ENCODE measurements at places on chromosomes 7 and 10.
A peak's percentile ranks its signal among the peaks of the same experiment; 100 is the strongest.

GRCh38 chr7:10724449-10724848 is 249.2 kb upstream of the PHF14 start:
- DNase-seq: no peak

DNA sequence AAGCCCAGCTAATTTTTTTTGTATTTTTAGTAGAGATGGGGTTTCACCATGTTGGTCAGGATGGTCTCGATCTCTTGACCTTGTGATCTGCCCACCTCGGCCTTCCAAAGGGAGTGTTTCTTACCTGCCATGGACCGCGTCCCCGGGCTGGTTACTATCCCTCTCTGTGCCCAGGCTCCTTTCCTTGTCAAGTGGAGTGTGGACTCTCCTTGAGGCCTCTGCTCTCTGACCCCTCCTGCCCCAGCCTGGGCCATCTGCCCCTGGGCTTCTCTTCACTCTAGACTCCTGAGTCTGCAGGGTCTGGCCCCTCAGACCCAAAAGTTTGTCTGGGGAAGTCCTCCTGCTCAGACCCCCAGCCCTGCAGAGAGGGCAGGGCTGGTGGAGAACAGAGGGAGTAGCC is 20.7 kb downstream of the NEURL1 start:
- DNase-seq: no peak

DNA sequence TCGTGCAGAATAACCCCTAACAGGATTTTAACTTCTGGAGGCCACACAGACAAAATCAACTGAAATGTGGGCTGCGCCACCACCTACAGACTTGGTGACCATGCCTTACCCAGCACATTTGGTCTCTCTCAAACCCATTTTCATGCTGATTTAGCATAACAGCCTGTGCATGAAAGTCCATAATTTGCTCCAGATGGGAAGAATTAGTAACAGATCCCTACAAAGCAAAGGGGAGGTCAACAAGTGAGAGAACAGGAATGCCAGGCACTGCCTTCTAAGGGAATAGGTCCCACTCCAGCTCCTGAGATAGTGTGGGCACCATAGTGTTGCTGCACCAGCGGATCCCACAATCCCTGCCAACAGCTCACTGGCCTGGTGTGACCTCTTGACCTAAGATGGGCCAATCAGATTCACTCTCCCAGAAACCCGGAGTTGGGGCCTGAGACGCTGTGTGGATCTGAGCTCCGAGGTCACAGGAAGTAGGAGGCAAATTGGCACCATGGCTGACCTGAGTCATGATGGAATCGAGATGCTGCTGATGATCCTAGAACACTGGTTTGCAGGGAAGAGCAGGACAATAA is 32.4 kb downstream of the SLIT1 start:
- DNase-seq: no peak

- no peak for DNase-seq
Measured at GRCh38 chr10:10804061-10804460, 213.6 kb upstream of the CELF2 start.

GRCh38 chr7:116224492-116225098 is 14.3 kb downstream of the TES start:
- DNase-seq: no peak

DNA sequence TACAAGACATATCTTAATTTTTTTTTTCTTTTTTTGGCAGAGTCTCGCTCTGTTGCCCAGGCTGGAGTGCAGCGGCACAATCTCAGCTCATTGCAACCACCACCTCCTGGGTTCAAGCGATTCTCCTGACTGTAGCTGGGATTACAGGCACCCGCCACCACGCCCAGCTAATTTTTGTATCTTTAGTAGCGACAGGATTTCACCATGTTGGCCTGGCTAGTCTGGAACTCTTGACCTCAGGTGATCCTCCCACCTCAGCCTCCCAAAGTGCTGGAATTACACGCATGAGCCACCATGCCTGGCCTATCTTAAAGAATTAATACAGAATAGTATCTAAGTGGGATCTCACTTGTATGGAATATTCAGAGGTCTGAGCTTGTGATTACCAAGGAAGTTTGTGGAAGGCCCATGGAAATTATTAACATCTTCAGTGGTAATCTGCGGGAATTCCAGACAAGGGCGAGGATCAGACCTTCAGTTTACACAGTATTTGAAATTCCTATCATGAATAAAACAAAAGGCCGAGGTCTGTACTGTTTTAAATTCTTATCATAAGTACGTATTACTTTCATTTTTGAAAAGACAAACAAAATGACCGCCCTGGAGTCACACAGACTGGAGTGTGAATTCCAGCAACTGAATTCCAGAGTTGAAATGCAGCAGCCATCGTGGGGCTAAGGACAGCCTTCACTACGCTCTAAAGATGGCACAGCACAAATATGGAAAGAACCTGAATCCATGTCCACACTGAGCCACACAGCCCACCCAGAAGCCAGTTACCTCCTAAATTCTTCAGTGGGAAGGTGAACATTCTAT is 16.7 kb downstream of the GPRIN2 start:
- no peak for DNase-seq

GRCh38 chr10:34403512-34403911 is 411.6 kb downstream of the PARD3 start:
- no peak for DNase-seq

DNA sequence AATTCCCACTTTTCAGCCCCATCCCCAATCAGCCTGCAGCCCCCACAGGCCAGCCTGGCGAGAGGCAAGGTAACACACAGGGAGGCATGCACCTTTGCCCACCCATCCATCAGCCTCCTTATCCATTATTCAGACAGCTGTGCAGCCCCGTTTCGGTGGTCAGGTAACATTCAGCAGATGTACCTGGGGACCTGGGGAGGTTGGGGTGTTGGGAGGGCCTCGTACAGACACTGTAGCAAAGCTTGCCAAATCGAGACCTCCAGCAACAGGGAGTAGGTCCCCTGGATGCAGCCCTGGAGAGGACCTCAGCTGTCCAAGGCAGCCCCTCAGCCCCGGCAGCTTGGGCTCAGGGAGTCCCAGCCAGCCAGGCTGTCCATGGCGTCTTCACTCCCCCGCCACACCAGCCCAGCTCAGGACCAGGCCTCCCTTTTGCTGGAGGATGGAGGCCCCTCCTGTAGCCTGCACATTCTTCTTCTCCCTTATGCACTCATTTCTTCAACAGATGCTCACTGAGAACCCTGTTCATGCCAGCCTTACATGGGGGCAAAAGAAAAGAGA is 8.5 kb upstream of the DRGX start:
- DNase-seq: no peak

DNA sequence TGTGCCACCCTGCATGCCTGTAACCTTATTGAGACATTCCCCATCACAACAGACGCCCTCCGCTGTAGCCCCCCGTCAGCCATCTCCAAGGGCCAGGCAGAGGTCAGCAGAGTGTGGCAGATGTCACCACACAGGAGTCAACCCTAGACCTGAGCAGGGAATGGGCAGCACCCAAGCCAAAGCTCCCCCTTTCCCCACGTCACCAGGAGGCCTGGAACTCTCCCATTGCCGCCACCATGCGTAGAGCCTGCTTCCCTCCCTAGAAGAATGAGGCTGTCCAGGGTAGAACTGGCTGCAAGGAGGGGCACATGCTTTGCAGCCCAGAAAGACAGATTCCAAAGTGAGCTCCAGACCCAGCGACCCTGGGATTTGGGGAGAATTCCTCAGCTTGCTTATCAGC is 342.9 kb downstream of the TNS3 start:
- no peak for DNase-seq

GRCh38 chr7:135914346-135914745 is 62.8 kb downstream of the MTPN start:
- DNase-seq: no peak

DNA sequence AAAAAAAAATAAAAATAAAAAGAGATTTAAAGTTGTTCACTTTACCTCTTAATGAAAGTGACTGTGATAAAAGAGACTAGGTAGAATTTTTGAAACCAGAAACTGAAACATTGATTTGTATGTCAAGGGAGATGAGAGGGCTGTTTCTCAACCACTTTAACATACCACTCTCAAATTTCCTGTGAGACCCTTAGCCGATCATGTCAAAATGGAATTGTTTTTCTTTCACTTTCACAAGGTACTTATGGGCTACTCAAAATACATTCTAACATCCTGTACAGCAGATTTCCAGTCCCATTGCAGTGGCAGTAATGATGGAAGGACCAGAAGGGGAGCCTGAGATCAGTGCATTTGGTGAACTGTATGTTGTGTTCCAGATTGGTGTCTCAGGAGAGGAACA is 261.2 kb downstream of the PPP1R3A start:
- DNase-seq: no peak

GRCh38 chr10:127527891-127528290 is 21.2 kb upstream of the NPS start:
- no peak for DNase-seq

- DNase-seq: no peak
Measured at GRCh38 chr10:4686644-4686996, 139.4 kb upstream of the AKR1E2 start.

- no peak for DNase-seq
Measured at GRCh38 chr10:4662576-4663161, 163.3 kb upstream of the AKR1E2 start.

GRCh38 chr10:61901829-61902444 is 438 bp downstream of the ARID5B start:
- no peak for DNase-seq

DNA sequence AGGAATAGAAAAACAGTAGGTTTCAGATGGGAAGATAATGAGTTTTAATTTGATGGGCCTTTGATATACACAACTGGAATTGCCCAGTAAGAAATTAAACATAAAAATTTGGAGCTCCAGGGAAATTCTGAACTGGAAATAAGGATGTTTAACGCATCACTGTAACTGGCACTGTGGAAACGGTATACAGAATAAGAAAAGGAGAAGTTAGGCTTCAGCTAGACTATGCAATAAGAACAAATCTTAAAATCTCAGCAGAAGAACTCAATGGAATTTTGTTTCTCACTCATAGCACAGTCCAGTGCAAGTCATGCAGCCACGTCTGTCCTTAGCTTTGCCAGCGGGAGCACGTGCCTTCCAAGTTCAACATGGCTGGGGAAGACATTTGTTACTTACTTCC is 52.9 kb upstream of the FGL2 start:
- DNase-seq: no peak

GRCh38 chr10:73113551-73113950 is 3.3 kb downstream of the NUDT13 start:
- no peak for DNase-seq

- DNase-seq: no peak
Measured at GRCh38 chr10:77456414-77456813, 181.2 kb downstream of the KCNMA1 start.

DNA sequence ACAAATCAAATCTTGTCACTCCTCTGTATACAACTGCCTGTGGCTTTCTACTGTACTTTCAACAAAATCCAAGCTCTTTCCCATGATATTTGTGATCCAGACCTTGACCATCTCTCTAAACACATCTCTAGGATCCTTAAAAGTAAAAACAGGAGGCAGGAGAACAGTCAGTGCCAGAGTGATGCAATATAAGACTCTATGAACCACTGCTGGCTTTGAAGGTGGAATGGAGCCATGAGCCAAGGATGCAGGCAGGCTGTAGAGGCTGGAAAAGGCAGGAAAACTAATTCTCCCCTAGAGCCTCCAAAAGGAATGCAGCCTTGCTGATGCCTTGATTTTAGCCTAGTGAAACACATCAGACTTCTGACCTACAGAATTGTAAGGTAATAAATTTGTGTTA is 45.5 kb upstream of the LRRN3 start:
- DNase-seq: no peak

- DNase-seq: no peak
Measured at GRCh38 chr10:119029613-119030420, at the start of gene NANOS1. Gene NANOS1 (plus strand): TSS chr10:119029714. CDS start chr10:119029802, 88 bp downstream.

DNA sequence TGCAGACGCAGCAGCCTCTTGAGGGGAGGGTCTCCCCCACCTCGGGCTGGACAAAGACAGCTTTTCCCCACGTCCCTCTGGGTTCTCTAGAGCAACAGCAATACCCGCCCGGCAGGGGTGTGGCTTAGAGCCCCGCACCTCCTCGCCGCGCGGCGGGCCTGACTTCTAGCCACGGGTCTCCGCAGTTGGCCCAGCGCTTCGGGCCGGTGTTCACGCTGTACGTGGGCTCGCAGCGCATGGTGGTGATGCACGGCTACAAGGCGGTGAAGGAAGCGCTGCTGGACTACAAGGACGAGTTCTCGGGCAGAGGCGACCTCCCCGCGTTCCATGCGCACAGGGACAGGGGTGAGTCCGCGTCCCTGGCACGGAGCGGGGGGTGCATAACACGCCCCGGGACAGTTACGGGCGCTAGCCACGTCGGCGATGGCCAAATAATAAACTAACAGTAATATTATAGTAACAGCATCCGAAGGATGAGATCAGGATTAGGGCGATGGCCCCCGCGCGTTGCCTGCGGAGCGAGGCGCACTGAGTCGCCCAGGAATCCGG is 1.2 kb downstream of the CYP2E1 start:
- no peak for DNase-seq

DNA sequence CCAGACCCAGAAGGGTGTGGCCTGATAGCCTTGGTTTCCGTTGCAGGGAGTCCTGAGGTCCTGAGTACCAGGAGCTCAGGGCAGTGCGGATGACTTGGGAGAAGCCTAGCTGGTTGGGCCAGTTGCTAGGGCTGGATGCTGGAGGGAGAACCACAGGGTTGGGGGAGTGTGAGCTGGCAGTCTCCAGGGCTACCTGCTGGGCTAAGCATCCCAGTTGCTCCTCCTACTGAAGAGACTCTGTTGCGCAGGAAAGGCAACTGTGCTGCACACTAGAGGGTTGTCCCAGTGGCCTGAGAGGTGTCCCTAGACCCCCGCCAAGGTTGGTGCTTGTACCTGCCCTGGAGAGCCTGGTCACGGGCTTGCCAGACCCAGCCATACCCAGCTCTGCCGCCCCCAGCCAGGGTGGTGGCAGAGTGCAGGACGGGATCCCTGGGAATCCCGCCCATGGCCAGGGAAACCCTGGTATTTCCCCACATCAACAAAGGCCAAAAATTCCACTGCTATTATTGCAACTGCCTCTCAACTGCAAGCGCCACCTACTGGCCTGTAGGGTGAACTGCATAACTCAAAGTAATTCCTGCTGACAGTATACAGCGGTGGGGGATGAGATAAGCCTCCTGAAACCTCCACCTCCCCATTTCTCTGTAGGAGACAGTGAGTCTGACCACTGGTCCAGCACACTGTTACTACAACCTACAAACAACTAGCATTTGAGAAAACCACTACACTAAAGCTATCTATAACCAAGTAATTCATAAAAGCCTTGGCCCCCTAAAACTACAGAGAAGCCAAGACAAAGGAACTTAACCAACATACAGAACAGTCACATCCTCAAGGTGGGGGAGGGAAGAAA is 67.6 kb upstream of the DDC start:
- DNase-seq: peak; percentile 34

- no peak for DNase-seq
Measured at GRCh38 chr10:74300666-74301065, 149.6 kb downstream of the ADK start.

- no peak for DNase-seq
Measured at GRCh38 chr10:119302591-119303253, 95.4 kb downstream of the GRK5 start.

- no peak for DNase-seq
Measured at GRCh38 chr10:118002581-118002980, 44.2 kb downstream of the RAB11FIP2 start.

GRCh38 chr7:149741629-149742028 is 31.8 kb downstream of the ZNF467 start:
- peak; percentile 63 for DNase-seq

All from head of caudate nucleus (tissue), 42 donors.